ENCODE measurements at places on chromosomes 5 and 9.

DNA sequence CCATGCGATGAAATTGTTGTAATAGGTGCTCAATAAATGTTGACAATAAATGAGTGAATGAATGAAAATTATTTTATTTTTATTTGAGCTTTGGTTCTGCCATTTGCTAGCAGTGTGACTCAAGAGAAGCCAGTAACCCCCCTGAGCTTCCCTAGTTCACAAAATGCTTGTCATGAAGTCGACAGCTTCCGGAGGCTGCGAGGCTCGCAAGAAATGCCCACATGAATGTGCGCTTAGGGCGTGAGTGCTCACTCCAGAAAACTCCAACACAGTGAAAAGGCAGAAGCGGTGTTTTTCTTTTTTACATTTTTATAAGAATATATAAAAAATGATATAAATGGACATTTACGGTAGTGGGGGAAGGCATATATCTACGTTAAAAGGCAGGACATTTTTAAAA, 26.5 kb downstream of the CDKN2A start:
- DNase-seq = no peak

- DNase-seq = no peak
These were observed 196.8 kb upstream of the TRIM32 start for GRCh38 chr9:116490321-116490720.

GRCh38 chr9:33903157-33903780, 86.3 kb downstream of the UBE2R2 start:
- DNase-seq = no peak

DNA sequence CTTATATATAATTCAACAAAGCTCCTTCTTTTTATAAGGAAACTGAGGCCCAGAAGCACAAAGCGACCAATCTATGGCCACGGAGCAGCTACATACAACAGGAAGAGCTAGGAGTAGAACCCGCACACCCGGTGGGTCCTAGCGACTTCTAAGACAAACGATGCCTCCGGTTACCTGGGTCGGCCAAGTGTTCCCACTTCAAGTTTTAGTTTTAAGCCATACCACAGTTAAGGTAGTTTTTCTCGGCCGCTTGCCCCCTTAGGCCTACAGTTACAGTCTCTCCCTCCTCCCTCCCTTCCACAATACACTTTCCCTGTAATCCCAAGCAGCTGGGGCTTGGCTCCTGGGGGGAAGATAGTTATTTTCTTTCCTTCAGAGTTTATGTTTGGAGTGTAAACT, 533 bp downstream of the SREK1IP1 start:
- DNase-seq = no peak

GRCh38 chr5:98259595-98259994, 513.9 kb upstream of the RGMB start:
- no peak for DNase-seq

GRCh38 chr9:81621785-81622259, 67.5 kb downstream of the TLE1 start:
- no peak for DNase-seq

- DNase-seq = peak; percentile 9
These were observed 76.1 kb upstream of the ASS1 start for GRCh38 chr9:130368631-130369103.

- DNase-seq = no peak
These were observed 238.0 kb downstream of the HSPA4 start for GRCh38 chr5:133289686-133290367.

DNA sequence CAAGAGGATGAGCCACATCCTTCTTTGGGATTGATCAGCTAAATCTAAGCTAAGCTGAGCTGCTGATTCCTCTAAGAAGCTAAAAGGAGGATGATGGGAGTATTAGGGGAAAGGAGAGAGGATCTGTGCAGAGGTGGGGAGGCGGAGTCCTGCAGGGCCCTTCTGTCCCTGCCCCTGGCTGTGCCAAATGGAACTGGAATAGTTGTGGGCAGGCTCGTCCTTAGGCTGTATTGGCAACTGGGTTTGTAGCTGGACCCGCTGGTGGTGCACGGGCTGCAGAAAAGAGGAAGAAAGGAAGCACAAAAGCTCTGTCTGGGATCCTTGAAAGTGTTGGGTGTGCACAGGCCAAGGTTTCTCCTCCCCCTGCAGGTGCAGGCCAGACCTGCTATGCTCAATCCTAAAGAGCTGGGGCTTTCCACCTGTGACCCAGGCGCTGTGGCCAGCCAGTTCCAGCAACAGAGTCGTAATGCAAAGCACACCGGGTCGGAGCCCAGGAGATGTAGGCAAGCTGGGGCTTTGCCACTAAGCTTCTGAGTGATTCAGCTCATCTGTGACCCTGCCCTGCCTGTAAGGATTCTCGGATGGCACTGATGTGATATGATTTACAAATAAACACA, 9.8 kb downstream of the CLTB start:
- DNase-seq = no peak

GRCh38 chr5:91225848-91226686, 157.1 kb downstream of the ARRDC3 start:
- no peak for DNase-seq

- DNase-seq = no peak
These were observed 217.1 kb downstream of the MAST4 start for GRCh38 chr5:66813306-66813705.

GRCh38 chr5:5270958-5271785, 131.0 kb downstream of the ADAMTS16 start:
- DNase-seq = peak; percentile 92

DNA sequence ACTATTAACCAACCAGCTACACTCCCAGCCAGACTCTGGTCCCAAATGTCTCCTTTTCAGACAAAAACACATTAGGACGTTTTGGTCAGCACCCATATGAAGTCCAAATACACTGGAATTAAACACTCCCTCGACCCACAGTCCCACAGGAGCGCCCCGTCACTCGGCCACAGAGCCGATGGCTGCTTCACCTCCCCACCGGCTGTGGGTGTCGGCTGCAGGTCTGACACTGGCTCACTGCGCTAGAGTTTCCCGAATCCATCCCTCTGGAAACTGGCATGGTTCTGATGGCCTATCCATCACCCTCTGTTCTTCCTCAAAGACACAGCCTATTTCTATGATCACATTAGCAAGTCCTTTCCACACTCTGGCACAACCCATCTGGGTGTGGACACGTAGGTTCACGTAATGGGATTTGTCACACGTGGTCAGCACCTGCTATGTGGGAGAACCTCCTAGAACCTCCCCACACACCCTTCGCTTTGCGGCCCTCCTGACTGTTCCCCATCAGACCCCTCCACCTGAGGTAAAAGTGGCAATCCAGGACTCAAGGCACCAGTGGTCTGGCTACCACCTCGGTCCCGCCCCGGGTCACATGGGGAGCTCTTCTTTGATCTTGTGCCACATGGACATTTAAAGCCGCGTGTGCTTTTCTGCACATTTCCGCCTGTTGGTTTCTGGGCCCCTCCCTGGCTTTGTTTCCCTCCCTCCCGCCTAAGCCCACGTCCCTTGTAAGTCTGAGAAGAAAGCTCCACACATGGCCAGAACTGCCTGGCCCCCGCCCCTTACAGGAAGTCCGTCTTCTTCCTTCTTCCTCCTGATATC, 131.1 kb upstream of the PHYKPL start:
- no peak for DNase-seq

- DNase-seq = no peak
These were observed 229.2 kb upstream of the MPDZ start for GRCh38 chr9:13508681-13509080.

GRCh38 chr9:123712399-123712798, 217.5 kb downstream of the DENND1A start:
- no peak for DNase-seq

DNA sequence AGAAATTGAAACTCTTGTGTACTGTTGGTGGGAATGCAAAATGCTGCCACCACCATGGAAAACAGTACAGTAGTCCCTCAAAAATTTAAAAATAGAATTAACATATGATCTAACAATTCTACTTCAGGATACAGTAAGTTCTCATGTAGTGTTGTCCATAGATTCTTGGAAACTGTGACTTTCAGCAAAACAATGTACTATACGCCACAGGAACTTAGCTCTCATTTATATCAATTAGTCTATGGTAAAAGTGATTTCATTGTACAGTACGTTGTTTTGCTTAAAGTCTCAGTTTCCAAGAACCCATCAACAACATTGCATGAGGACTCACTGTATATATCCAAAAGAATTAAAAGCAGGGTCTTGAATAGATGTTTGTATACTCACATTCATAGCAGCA, 233.5 kb upstream of the GAS1 start:
- peak; percentile 57 for DNase-seq

DNA sequence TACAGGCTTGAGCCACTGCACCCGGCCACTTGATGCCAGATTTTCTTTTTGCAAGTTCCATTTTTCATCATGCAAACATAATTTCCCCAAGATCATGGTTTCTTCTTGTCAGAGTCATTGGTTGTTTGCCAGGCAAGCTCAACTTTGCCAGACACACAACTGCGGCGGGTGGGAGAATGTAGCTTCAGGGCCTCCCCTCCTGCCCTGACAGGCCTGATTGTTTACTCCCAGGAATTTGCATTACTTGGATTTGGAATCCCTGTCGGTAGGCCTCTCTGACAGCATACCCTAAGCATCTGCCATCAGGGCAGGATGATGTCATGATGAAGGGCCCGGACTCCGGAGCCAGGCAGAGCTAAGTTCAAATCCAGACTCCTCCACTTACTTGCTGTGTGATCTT, 15.1 kb downstream of the RPS14 start:
- DNase-seq = peak; percentile 72

GRCh38 chr5:35822511-35822910, 34.2 kb upstream of the IL7R start:
- DNase-seq = no peak

Data from astrocyte (in vitro differentiated cells and primary cell).